Left renal pelvis (tissue), 4 donors: ENCODE measurements at places on chromosomes 1 and 21. TPM values are rescaled to one million over a fixed set of nuclear protein-coding genes. Genes with fewer than 3 reads are reported as not detected.

CCDC24 gene
- polyA plus RNA-seq: 3.2 TPM

TSPEAR gene
- polyA plus RNA-seq: 0.44 TPM

VHLL gene
- polyA plus RNA-seq: not detected

UTS2 gene
- polyA plus RNA-seq: not detected

TTC4 gene
- polyA plus RNA-seq: 27.6 TPM

COL24A1 gene
- 2.5 TPM for polyA plus RNA-seq

PRAMEF4 gene
- polyA plus RNA-seq: not detected

CA14 gene
- 6.1 TPM for polyA plus RNA-seq

SHISAL2A gene
- 2.4 TPM for polyA plus RNA-seq

MAEL gene
- polyA plus RNA-seq: 2.6 TPM

DIO1 gene
- polyA plus RNA-seq: 9.7 TPM

C1orf226 gene
- polyA plus RNA-seq: 22.8 TPM

FCER1G gene
- polyA plus RNA-seq: 19.8 TPM

LORICRIN gene
- not detected for polyA plus RNA-seq
